Smooth muscle cell of the pulmonary artery (primary cell): ENCODE measurements at places on chromosomes 2 and 18. TPM values are rescaled to one million over a fixed set of nuclear protein-coding genes. Genes with fewer than 3 reads are reported as not detected.

The PROM2 gene
- total RNA-seq: 0.20 and 0.56 TPM in 2 replicates

The ARHGAP15 gene
- 0.13 TPM in 1 of 2 replicates, not detected in the other for total RNA-seq

The SP9 gene
- total RNA-seq: not detected in 2 replicates

The ANKRD53 gene
- 0.20 and 0.30 TPM in 2 replicates for total RNA-seq

The SULT1C4 gene
- 0.13 and 0.17 TPM in 2 replicates for total RNA-seq

The SYT4 gene
- not detected in 2 replicates for total RNA-seq

The CFAP210 gene
- total RNA-seq: not detected in 2 replicates

The SFTPB gene
- total RNA-seq: not detected in 2 replicates

The LAMA3 gene
- 3.8 and 8.3 TPM in 2 replicates for total RNA-seq

The PXDN gene
- total RNA-seq: 430 and 450 TPM in 2 replicates

The PLB1 gene
- 0.46 and 1.3 TPM in 2 replicates for total RNA-seq

The IGFBP2 gene
- 705 and 731 TPM in 2 replicates for total RNA-seq

The ANO7 gene
- total RNA-seq: 1.0 and 1.7 TPM in 2 replicates

The INSIG2 gene
- 27.5 and 36.9 TPM in 2 replicates for total RNA-seq
